Caco-2 (cell line): ENCODE measurements at places on chromosomes 7 and 10. TPM values are rescaled to one million over a fixed set of nuclear protein-coding genes. Genes with fewer than 3 reads are reported as not detected.
A peak's percentile ranks its signal among the peaks of the same experiment; 100 is the strongest.

DNA sequence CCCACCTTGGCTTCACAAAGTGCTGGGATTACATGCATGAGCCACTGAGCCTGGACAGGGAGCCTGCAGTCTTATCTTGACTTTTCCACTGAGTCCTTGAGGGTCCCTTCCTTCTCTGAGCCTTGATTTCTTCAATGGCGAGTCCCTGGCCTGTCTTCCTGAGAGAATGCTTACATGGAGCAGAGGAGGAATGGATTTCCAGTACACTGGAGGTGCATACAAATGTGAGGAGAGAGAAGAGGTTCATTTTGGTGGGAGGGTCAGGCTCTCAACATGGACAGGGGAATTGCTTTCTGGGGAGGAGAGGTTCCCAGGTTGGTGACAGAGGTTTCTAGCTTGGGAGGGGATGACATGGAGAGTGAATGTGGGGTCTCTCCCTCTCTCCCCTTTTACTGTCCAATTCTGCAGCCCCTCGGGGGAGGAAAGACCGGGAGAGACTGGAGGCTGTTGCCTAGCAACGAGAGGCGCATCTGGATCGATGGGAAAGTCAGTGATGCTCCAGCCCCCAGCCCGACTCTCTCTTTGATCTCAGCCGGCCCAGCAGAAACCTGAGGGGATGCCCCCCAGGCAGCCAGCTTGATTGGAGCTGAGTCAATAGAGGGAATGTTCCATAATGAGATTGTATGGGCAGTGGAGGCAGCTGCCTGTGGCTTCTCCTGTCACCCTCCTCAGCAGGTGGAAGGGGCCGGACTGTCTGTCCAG is 14.8 kb downstream of the SRRM3 start:
- no peak overlapping the region for H3K4me3 ChIP-seq
- no peaks in the 10 kb centered on the region for H3K4me1 ChIP-seq
- no peak for DNase-seq
- H3K27ac ChIP-seq: no peak overlapping the region
- H3K36me3 ChIP-seq: no peaks in the 10 kb centered on the region
- no peaks in the 10 kb centered on the region; the same call in 1 of the 2 replicates for H3K27me3 ChIP-seq

GRCh38 chr7:45192621-45193041 is 35.0 kb downstream of the RAMP3 start:
- H3K27ac ChIP-seq: no peak overlapping the region
- H3K27me3 ChIP-seq: no peaks in the 10 kb centered on the region; the same call in none of the 2 replicates
- DNase-seq: no peak
- H3K4me3 ChIP-seq: no peak overlapping the region
- H3K36me3 ChIP-seq: no peaks in the 10 kb centered on the region

DNA sequence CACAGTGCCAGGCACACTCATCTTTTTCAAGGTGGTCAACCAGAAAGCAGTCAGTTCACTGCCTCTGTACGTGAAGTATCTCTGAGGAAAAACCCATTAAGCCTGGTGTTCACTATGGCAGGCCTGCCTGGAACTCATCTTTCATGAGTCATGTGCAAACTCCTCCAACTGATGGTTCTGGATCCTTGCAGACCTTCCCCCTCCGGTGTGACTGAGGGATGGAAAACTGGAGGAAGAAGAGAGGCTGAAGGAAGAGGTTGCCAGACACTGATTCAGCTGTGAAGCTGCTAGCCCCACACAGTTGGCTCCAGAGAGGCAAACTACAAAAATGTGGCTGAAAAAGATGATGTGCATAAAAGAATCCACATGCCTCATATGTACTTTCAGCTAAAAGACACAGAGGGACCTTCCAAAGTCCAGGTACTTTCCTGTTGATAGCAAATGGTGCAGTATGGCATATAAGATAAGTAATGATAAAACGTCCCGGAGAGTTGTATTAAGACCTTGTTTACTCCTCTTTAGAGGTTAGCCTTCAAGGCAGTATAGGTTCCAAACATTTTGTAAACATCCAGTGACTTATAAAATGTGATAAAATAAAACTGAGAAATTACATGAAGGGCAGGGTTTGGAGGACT is 2.7 kb downstream of the CYP3A5 start:
- no peaks in the 10 kb centered on the region; the same call in 1 of the 2 replicates for H3K36me3 ChIP-seq
- peaks cover 28% of the 10 kb centered on the region for H3K4me1 ChIP-seq
- H3K27ac ChIP-seq: no peak overlapping the region
- no peak for DNase-seq

DNA sequence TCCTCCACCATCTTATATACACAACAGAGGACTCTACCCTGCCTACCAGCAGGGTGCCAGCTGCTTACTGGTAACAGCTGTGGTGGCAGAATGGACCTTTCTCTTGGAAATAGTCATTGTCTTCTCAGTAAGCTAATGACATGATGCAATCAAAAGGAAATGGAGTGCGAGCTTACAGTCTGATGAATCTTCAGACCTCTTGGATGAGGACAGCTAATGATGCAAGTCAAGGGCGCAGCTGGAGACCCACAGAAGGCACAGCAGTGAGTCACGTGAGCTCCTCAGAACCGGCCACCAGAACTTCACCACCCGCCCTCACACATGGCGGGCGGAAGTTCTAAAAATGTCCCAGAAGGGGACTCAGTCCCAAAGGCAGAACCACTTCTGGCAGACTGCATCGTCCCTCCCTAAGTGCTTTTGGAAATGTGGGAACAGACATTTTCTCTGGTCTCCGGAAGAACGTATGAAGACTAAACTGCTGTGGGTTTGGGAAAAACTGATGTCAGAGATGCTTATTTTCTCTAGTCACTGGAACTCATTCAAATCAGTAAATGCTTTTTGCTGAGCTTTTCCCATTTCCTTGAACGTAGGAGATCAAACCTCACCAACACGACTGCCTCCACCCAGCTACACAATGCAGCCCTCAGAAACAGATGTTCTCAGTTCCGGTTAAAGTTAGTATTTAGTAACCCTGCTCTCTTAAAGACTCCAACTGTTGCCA is 96.4 kb downstream of the FAS start:
- H3K27ac ChIP-seq: no peak overlapping the region
- H3K4me1 ChIP-seq: no peaks in the 10 kb centered on the region
- DNase-seq: no peak
- no peak overlapping the region for H3K4me3 ChIP-seq

DNA sequence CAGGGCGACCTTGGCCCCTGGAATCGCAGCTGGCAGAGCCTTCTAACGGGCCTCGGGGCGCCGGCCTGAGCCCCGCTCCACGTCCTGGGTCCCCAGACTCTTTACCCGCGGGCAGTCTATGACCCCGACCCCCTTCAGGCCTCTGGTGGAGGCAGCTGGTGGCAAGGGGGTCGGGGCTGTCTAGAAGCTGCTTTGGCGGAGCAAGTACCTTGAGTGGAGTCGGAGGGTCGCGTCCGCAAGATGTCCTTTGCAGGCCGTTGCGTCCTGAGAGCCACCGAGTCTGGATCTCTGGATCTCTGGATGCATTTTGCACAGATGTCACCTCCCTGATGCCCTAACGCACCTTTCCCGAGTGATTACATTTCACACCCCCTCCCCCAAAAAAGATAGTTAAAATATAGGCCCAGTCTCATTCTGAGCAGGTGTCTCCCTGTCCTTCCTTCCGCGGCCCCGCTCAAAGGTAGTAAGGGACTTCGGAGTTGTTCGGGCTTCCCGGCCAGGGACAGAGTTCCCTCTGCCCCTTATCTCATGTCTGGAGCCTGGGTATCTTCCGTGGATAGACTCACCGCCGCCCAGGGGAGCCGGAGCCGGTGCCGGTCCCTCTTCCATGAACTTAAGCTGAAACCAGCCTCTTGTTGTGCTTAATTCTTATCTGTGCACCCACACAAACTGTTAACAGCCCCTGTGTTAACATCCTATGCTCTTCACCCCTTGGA is 457 bp downstream of the ACADSB start:
- H3K27me3 ChIP-seq: no peaks in the 10 kb centered on the region
- peaks cover 9% of the 10 kb centered on the region; the same call in 1 of the 2 replicates for H3K4me1 ChIP-seq
- H3K27ac ChIP-seq: peak overlapping the region; percentile 98
- peak overlapping the region; percentile 99 for H3K4me3 ChIP-seq
- DNase-seq: peak; percentile 24
- no peaks in the 10 kb centered on the region for H3K36me3 ChIP-seq

NCF1 gene
- 0.23 TPM in 1 of 2 replicates, not detected in the other for total RNA-seq

CALD1 gene
- 140 and 155 TPM in 2 replicates for total RNA-seq

SLC13A1 gene
- total RNA-seq: not detected in 2 replicates
